ENCODE measurements at places on chromosomes 16 and 17.

GRCh38 chr17:8557176-8557806 lies 73.2 kb downstream of the MYH10 start:
- DNase-seq: no peak

DNA sequence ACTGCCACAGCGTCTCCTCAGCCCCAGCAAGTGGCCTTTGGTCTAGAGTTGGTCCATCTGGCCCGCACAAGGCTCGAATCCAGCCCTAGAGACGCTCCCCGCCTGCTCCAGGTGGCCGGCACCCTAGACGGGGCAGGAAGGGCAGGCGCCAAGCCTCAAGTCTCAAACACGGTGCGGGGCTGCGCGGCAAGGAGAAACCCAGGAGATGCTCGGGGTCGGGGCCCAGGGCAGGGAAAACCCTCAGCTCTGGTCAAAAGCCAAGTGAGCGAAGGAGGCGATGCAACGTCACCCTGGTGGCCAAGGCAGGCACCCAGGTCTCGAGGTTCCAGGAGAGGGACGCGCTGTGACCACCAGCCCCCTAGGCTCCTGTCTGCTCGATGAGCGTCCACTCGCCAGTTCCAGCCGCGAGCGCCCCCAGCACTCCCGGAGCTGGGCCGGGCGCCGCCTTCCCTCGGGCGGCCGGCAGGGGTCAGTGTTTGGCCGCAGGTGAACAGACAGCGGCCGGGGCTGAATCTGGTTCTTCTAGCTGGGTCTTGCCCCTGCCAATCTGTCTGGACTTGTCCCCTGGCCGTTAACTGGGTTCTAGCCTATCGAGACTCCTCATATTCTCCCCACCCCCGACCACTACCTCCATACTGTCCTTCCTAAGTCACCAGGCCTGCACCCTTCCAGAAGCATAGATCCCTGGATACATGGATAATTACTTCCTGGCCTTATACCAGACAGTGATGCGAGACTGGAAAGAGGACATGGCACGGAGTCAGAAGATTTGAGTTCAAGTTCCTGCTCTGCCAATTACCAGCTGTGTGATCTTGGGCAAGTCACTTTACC lies 44.0 kb downstream of the PRAC1 start:
- peak; percentile 35 for DNase-seq

GRCh38 chr16:48384520-48385252 lies 527 bp downstream of the SIAH1 start:
- DNase-seq: peak; percentile 25

GRCh38 chr17:56624309-56624708 lies 30.8 kb downstream of the NOG start:
- no peak for DNase-seq

DNA sequence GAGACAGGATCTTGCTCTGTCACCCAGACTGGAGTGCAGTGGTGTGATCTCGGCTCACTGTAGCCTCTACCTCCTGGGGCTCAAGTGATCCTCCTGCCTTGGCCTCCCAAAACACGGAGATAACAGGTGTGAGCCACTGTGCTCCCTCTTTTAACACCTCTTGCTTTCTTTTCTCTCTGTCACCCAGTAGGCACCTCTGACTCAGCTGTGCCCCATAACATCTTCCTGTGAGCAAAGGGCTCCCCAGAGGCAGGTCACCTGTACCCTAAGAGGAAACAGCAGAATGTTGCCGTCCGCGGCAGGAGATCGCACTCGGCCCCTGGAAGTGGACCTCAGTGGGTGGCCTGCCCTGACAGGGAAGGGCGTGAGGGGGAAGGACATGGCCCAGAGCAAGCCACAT lies 918 bp upstream of the NLRC3 start:
- no peak for DNase-seq

DNA sequence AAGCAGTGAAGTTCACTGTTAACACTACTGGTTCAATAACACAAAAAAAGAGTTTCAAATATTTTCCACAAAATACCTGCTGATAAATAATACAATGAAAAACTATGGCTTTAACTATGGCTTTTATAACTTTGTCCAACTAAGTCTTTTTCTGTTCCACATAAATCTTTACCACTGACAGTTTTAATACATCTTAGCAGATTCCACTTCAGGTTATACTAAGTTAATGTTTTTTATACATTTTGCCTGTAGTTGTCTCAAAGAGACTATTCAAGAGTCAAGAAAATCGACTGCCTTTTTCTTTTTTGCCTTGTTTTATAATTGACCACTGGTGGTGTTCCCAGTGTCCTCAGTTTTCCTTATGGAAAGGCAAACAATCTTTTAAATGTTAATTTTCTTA lies 379.7 kb upstream of the PMFBP1 start:
- DNase-seq: no peak

GRCh38 chr16:50598256-50598894 lies 50.2 kb downstream of the NKD1 start:
- DNase-seq: no peak

- no peak for DNase-seq
Observed at GRCh38 chr16:10959161-10959560, 14.8 kb downstream of the CLEC16A start.

- DNase-seq: no peak
Observed at GRCh38 chr17:27345141-27345904, 51.4 kb downstream of the WSB1 start.

DNA sequence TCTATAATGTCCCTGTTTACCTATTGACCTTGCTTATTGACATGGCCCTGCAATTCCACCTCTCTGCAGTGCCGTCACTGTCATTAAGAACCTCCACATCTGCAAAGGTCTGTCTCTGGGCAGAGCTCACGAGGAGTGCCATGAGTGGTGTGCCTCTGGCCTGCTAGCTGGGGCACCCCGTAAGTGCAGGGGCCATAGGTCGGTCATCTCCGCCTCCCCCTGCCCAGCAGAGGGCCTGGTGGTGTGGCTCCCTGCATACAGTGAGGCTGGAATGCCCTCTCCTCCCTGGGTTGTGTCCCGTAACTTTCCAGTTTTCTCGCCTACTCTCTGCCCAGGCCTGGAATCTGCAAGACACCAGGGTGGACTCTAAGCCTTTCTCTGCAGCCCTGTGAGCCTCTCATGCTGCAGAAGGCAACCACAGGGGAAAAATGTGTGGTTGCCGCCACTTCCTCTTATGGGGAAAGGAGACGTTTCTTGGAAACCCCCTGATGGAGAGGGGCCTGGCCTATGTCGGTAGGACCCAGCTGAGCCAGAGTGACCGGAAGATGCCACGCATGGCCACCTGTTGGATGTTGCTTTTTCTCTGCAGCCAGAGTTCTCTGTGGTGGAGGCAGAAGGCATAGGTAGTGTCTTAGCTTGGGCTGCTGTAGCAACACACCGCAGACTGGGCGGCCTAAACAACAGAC lies 2.7 kb upstream of the SNX20 start:
- DNase-seq: no peak

DNA sequence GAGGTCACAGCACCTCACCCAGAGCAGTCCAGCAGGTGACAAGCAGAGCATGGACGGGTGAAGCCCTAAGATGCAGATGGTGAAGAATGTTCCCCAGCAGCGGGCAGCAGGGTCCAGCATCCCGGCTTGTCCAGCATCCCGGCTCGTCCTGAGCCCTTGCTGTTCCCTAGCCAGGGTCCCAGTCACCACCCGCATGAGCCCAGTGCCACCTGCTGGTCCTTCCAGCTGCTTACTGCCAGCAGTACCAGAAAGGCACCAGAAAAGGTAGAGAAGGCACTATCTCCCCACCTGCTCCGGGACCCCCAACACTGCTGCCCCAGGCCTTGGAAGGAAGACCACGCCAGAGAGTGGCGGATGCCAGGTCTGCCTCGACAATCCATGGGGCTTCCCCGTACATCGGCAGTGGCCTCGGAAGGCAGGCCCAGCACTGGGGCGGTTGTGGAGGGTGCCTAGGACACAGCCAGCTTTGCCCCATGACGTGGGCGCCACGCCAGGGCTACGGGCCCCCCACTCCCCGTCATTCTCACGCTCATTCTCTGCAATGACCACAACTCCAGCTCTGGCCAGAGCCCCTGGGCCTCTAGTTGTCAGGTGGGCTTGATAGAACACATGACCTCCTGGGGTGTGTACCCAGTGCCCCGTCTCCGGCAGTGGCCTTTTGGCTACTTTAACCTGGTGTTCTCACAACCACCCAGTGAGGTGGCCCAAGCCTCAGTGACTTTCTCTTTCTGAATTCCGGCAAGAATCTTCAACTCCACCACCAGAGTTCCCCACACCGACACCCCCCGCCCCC lies 1.4 kb downstream of the CENPX start:
- peak; percentile 60 for DNase-seq

- DNase-seq: no peak
Observed at GRCh38 chr17:7739746-7740145, 22.2 kb downstream of the DNAH2 start.

- DNase-seq: no peak
Observed at GRCh38 chr17:39676198-39676819, 8.1 kb downstream of the PNMT start.

DNA sequence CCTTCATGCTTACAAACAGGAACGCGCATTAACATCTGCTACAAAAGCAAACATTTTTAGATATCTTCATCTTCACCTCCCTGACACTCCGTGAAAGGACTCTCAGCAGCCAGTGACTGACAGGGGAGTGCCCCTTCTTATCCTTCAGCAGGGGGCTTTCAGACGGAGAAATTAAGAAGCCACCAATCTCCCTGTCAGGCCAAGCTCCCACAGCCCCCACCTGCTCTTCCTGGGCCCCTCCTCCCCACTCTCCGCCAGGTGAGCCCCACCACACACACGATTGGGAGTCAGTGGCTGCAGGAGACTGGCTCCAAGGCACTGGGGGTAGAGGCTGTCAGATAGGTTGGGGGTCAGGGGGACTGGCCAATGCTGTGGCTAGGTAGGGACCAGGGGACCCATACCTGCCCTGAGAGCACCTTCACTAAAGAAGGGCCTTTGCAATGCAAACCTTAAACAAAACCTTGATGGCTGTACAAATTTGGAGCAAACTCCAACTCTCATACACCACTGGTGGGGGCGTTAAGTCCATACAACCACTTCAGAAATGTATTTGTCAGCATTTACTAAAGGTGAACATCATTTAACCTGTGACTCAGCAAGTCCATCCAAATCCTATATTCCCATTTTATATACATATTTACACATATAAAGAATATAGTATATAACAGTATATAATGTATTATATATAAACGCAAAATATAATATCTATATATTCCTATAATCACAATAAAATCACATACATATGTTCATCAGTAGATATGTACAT lies 232.2 kb downstream of the ZNF423 start:
- DNase-seq: no peak

Data from GM04504 (cell line).